Cardiac septum (tissue), 1 donor: ENCODE measurements at places on chromosomes 16 and 17.

DNA sequence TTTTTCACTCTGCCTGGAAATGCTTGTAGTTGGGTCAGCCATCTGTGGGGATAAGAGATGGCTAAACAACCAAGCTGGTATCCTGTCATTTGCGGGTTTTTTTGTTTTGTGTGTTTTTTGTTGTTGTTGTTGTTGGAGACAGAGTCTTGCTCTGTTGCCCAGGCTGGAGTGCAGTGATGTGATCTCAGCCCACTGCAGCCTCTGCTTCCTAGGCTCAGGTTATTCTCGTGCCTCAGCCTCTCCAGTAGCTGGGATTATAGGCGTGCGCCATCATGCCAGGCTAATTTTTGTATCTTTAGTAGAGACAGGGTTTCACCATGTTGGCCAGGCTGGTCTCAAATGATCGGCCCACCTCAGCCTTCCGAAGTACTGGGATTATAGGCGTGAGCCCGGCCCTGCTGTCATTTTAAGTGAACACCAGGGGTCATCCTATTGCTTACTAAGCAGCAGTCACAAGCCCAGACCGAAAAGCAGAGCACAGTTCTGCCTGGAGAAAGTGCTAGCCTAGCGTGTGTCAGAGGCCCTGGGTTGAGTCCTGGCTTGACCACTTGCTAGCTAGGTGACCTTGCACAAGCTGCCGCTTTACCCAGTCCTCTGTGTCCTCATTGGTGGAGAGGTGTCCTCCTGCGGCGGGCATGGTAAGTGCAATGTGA is 4.6 kb downstream of the SMCR8 start:
- no peak for DNase-seq

GRCh38 chr16:12210925-12211869 is 234.7 kb downstream of the SNX29 start:
- no peak for DNase-seq

- DNase-seq: peak; percentile 82
Observed at GRCh38 chr16:70750893-70751467, 50.0 kb downstream of the VAC14 start.

DNA sequence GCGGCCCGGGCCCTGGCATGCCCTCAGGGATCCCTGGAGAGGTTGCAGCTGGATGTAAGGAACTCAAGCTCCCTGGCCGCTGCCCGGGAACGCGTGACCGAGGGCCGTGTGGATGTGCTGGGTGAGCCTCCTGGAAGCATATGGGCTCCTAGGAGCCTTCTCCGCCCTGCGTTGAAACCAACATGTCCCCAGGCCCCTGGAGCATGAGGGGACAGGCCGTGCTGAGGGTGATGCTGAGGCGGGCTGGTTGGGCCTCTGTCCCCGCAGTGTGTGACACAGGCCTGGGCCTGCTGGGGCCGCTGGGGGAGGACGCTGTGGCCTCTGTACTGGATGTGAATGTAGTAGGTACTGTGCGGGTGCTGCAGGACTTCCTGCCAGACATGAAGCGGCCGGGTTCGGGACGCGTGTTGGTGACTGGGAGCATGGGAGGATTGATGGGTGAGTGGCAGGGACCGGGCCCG is 5.7 kb upstream of the HSD17B1 start:
- no peak for DNase-seq

DNA sequence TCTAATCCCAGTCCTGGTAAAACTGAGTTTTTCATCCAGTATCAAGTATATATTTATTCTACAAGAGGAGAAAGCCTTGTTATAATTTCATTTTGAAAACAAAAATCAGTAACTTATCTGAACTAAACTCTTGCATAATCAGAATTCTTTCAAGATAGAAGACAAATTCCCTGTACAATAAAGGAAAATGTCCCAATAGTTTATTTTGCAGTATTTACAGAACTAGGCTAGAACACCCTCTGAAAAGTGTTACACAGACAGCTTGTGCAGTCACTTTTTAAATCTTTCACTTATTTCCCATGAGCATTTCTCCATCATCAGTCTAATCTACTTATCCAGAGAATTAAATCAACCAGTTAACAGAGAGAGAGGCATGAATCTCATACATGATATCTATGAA is 48.5 kb downstream of the SPOP start:
- DNase-seq: no peak

DNA sequence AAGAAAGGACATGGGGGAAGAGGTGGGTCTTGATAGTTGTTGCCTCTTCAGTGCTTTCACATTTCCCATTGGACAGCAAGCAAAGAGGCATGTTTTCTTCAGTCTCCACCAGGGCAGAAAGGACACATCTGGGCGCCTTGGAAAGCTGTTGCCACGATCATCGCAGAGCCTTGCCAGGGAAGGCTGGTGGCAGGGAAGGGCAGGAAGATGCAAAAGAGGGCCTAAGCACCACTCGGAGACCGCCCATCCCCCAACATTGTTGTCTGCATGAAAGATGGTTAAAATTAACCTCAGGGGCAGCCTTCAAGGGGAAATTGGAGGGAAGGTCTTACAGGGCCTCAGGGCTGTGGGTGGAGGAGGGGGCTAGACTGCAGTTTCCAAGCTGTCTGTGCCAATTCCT is 114.2 kb downstream of the SOX9 start:
- DNase-seq: no peak
